ENCODE measurements at places on chromosomes 1 and 21. TPM values are rescaled to one million over a fixed set of nuclear protein-coding genes. Genes with fewer than 3 reads are reported as not detected.

The GNG4 gene
- total RNA-seq: 0.27 TPM

The MYCL gene
- total RNA-seq: 2.4 TPM

The NR1I3 gene
- not detected for total RNA-seq

The ABCG1 gene
- total RNA-seq: 8.6 TPM

The TFF3 gene
- total RNA-seq: 3.1 TPM

The LMX1A gene
- 0.84 TPM for total RNA-seq

DNA sequence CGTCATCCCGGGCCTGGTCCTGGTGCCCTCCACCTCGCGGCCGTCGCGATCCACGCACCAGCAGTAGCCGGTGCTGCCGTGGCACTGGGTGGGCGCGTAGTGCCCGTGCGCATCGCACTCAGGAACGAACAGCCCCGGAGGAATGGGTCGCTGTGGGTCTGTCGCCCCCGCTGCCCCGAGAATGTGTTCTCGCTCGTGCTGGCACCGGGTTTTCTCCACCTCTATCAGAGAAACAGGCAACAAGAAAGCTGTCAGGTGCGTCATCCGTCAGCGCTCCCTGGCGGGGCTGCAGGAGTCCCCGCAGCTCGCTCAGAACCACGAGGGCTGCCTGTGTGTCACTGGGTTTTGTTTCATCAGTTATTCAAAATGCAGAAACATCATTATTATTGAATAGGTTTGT is 71.2 kb downstream of the NID1 start:
- no peak for DNase-seq

- DNase-seq: no peak
Observed at GRCh38 chr1:26171084-26172072, at the start of gene ZNF593OS. Gene ZNF593OS, minus strand, starts transcription at chr1:26171832. Its CDS starts 171 bp downstream, at chr1:26171661.

GRCh38 chr1:101299141-101299540 is 62.3 kb downstream of the S1PR1 start:
- no peak for DNase-seq

DNA sequence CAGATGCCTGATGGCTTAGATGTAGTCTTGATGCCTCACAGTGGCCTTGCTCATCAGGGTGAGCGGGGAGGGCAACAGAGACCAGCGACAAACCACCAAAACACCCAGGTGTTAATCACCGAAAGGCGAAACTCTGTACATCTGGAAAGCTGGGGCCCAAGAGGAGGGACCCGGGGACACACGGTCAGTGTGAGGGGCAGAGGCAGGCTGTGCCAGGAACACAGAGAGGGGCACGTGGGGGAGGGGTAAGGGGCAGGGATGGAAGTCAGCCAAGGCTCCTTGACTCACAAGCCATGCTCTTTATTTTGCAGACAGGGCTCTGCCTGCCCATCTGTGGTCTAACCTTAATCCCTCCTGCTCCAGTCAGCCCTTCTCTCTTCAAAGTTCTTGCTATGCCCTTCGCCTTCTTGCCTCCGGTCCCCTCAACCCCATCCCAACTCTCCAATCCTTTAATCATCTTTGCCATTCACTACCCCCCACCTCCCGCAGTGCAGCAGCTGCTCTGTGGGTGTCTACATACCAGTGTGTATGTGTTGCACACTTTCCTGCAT is 4.3 kb downstream of the MEF2D start:
- no peak for DNase-seq

GRCh38 chr1:165284454-165284853 is 72.1 kb downstream of the LMX1A start:
- no peak for DNase-seq

GRCh38 chr1:169115891-169116585 is 9.5 kb downstream of the ATP1B1 start:
- DNase-seq: peak; percentile 54

GRCh38 chr21:17753736-17754135 is 65.4 kb downstream of the C21orf91 start:
- DNase-seq: no peak

DNA sequence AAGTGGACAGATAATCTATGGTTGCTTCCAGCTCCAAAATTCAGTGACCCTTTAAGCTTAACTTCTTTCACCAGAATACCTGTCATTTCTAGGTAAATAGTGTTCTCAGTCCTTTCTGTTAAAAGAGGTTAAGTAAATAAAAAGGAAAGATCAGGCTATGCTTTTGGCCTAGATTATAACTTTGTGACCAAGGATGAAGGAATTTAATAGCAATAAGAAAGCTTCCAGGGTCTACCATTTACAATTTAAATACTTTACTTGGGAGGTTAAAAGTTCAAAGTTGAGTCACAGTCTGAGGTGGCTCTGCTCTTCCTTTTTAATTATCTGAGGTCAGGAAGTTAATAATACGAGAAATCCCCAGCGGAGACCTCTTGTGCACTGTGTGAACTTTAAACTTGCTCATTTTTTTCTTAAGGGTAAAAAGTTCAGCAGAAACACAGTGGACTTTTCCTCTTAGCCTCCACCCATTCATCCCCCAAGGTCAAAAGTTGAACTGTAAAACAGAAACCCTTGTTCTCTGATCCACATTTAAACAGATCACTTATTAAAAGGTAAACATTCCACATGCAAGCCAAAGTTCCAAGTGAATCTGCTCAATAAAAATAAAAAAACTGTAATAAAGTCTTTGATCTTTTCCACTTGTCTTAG is 187.1 kb downstream of the NRIP1 start:
- peak; percentile 55 for DNase-seq

- no peak for DNase-seq
Observed at GRCh38 chr1:113898241-113898814, 6.3 kb downstream of the AP4B1 start.

- no peak for DNase-seq
Observed at GRCh38 chr1:99603699-99604560, 42.0 kb upstream of the PALMD start.

DNA sequence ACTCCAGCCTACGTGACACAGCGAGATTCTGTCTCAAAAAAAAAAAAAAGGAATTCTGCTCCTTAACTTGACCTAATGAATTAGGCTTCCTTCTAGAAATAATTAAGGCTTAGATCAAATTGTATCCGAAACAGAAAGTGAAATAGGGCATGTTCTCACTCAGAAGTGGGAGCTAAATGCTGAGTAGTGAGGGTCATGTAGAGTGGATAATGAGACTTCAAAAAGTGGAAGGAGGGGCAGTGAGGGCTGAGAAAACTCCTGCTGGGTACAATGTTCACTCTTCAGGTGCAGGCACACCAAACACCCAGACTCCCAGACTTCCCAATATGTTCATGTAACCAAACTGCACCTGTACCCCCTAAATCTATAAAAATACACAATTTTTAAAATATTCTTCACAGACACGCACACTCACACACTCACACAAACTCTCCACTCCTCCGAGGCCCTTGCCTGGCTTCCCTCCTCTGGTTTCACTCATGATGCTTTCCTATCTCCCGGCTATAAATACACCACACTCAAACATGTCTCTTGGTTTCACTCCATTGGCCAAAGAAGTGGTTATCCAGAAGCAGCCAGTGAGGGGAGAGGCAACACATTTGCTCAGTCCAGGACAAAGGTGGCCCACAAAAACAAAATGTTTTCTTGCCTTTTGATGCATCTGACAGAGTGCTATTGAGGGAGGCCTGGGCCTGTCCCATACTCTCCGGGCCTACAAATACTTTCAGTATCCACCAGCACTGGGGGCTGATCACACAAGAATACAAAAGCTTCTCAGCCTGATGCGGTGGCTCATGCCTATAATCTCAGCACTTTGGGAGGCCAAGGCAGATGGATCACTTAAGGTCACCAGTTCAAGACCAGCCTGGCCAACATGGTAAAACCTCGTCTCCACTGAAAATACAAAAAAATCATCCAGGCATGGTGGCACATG is 249.2 kb downstream of the TOMM20 start:
- DNase-seq: no peak

GRCh38 chr1:157496121-157496526 is 56.2 kb downstream of the FCRL5 start:
- DNase-seq: peak; percentile 32

DNA sequence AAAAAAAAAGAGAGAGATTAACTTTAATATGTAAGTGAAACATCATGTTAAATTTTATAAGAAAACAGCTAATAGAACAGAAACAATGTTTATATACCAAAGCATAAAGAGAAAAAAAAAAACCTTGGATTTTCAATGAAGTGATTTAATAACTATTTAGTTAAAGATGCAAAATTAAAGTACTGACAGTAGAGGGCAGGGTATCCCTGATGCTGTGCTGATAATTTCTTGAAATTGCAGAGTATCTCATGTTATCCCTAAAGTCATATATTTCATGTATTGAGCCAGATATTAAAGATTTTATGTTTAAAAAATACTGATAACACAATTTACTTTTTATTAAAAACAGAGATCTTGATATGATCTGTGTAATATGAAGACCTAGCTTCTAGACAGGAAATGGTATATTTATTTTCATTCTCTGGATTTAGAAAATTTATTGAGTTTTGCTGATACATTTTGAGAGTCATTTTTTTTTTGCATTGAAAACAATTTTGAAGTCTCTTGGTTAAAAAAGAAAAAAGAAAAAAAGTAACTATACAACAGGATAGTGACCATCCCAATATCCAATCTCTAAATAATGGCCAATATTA is 273.2 kb downstream of the USP25 start:
- peak; percentile 80 for DNase-seq

DNA sequence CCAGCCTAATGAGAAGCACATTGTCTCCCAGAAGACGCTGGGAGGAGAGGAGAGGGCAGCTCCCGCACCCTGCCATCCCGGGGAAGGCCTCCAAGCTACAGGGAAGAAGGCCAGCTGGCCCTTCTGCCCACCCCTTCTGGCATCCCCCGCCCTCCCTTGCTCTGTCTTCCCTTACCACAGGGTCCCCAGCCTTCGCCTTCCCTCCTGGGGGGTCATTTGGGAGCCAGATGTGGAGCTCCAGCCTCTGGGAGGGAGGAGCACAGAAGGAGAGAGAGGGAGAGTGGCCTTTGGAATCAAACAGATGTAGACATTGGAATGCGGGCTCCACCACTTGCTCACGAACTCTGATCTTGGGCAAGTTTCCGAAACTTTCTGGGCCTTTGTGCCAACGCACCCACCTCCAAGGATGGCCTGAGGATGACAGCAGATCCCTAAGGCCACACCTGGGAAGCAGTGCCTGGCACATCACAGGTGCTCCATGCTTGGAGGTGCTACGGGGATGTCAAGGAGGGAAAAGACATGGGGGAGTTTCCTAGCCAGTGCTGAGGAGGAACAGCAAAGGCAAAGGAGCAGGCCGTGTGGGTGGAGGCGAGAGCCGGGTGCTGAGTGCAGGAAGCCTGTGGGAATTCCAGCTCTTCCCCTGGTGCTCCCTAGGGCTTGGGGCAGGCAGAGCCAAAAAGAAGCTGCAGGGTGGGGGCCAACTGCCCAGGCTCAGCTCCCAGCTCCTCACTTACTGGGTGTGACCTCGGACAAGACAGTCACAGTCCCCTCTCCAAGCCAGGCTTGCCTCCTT is 23.1 kb upstream of the RSPO1 start:
- no peak for DNase-seq

- DNase-seq: no peak
Observed at GRCh38 chr1:35449334-35450008, 107.7 kb downstream of the KIAA0319L start.
